Hepatocyte (in vitro differentiated cells): ENCODE measurements at places on chromosomes 5 and 9. TPM values are rescaled to one million over a fixed set of nuclear protein-coding genes. Genes with fewer than 3 reads are reported as not detected.

DNA sequence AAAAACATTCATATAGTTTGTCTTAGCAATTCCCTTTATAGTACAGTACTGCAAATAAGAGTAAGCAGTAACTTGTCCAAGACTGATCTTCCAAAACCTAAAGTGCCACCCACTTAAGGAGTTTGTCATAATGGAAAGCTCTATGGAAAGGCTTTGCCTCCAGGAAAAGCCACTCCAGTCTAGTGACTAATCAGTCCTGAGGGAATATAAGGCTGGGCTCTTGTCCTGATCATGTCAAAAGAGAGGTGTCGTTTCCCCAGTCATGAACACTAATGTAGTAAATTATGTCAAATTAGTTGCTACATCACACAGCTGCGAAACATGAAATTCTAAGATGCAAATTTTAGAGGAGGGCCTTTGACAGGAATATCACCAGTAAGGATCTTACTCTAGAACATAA, 271.6 kb downstream of the GABRB2 start:
- no peak for DNase-seq

GRCh38 chr5:36683821-36684434, 77.5 kb downstream of the SLC1A3 start:
- DNase-seq = peak; percentile 49

- peak; percentile 76 for DNase-seq
These were observed 6.5 kb upstream of the RICTOR start for GRCh38 chr5:39080597-39081204.

Gene FAM221B
- total RNA-seq = not detected in 2 replicates

Gene PLPP6
- total RNA-seq = 28.1 and 32.1 TPM in 2 replicates
